ENCODE measurements at places on chromosomes 12 and 14.

GRCh38 chr14:106848330-106849121, 1322.1 kb downstream of the TMEM121 start:
- peaks cover 67% of the 10 kb centered on the region for H3K27me3 ChIP-seq
- no peak overlapping the region for H3K4me3 ChIP-seq
- H3K36me3 ChIP-seq = no peaks in the 10 kb centered on the region
- H3K27ac ChIP-seq = no peak overlapping the region

- H3K36me3 ChIP-seq = no peaks in the 10 kb centered on the region
- H3K4me1 ChIP-seq = peaks cover 4% of the 10 kb centered on the region
- H3K4me3 ChIP-seq = peak within 1 kb of the TSS; percentile 64
- H3K27me3 ChIP-seq = no peaks in the 10 kb centered on the region
Observed at GRCh38 chr12:85280165-85280983, at the start of gene ALX1. Gene ALX1, plus strand, starts transcription at chr12:85280220. Its CDS starts 42 bp downstream, at chr12:85280262.

GRCh38 chr12:3965046-3965445, 91.8 kb upstream of the PARP11 start:
- H3K4me1 ChIP-seq = no peaks in the 10 kb centered on the region
- H3K4me3 ChIP-seq = no peak overlapping the region
- H3K27me3 ChIP-seq = no peaks in the 10 kb centered on the region

GRCh38 chr12:132488127-132489077, 1.5 kb upstream of the FBRSL1 start:
- H3K4me3 ChIP-seq = no peak overlapping the region
- no peak overlapping the region for H3K27ac ChIP-seq
- no peaks in the 10 kb centered on the region for H3K36me3 ChIP-seq
- peaks cover 22% of the 10 kb centered on the region for H3K27me3 ChIP-seq
- no peak for DNase-seq

DNA sequence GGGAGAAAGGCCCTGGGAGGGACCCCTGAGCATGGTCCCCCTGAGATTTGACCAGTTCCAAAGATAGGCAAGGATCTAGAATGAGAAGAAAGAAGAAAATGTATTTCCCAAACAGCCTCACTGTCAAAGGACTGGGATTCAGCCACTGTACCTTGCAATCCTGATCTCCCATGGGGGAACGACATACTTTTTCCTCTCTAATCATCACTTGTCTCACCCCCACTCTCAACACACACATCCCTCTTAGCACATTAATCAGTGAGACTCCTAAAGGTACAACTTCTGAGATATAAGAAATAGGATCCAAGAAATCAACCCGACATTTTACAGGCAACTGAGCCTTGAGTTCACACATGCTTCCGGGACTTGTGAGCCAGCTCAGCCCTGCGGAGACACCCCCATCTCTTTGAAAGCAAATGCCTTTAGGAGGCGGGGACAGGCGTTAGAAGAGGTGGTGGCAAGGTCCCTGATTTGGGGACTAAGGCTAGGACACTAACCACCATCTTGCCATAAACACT, 1.4 kb downstream of the MAP3K9 start:
- no peaks in the 10 kb centered on the region for H3K27me3 ChIP-seq
- H3K27ac ChIP-seq = no peak overlapping the region
- peak; percentile 58 for DNase-seq
- H3K4me1 ChIP-seq = no peaks in the 10 kb centered on the region
- no peaks in the 10 kb centered on the region for H3K36me3 ChIP-seq
- peak overlapping the region; percentile 60 for H3K4me3 ChIP-seq

DNA sequence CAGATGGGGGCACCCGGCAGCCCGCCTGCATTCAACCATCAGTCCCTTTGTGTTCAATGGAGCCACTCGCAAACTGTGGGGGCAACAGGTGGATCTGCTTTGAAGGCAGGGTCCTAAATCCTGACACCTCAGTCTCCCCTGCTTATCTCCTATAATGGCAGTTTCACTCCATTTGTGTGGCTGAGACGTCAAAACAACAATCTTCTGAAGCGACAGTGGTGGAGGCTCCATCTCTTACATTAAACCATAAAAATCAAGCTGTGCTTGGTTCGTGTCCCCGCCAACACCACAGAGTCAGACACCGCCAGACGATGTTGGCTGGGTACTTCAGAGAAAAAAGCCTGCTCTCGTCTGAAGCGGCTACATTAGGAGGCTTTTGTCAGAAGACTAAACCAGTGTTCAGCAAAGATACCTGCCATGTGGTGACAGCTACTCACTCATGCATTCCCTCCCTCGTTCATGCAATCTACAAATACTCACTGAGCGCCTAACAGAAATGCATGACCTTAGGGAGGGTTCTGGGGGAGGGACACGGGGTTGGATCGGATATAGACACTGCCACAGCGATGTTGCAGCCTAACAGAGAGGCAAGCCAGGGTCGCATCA, 253.9 kb downstream of the FOXN3 start:
- no peaks in the 10 kb centered on the region for H3K36me3 ChIP-seq
- DNase-seq = no peak
- H3K27ac ChIP-seq = no peak overlapping the region
- H3K27me3 ChIP-seq = no peaks in the 10 kb centered on the region
- H3K4me3 ChIP-seq = no peak overlapping the region
- H3K4me1 ChIP-seq = peaks cover 8% of the 10 kb centered on the region

GRCh38 chr12:58029260-58029659, 87.9 kb downstream of the ATP23 start:
- H3K27ac ChIP-seq = no peak overlapping the region
- no peak for DNase-seq
- H3K36me3 ChIP-seq = no peaks in the 10 kb centered on the region
- no peaks in the 10 kb centered on the region for H3K27me3 ChIP-seq

- DNase-seq = no peak
- no peaks in the 10 kb centered on the region for H3K27me3 ChIP-seq
- H3K4me1 ChIP-seq = no peaks in the 10 kb centered on the region
- no peaks in the 10 kb centered on the region for H3K36me3 ChIP-seq
- H3K4me3 ChIP-seq = no peak overlapping the region
- H3K27ac ChIP-seq = no peak overlapping the region
Observed at GRCh38 chr12:78209846-78210505, 379.3 kb downstream of the NAV3 start.

- H3K27ac ChIP-seq = no peak overlapping the region
- no peak for DNase-seq
- no peaks in the 10 kb centered on the region for H3K27me3 ChIP-seq
- no peaks in the 10 kb centered on the region for H3K4me1 ChIP-seq
- H3K4me3 ChIP-seq = no peak overlapping the region
Observed at GRCh38 chr14:77883131-77883846, 83.4 kb downstream of the ADCK1 start.

DNA sequence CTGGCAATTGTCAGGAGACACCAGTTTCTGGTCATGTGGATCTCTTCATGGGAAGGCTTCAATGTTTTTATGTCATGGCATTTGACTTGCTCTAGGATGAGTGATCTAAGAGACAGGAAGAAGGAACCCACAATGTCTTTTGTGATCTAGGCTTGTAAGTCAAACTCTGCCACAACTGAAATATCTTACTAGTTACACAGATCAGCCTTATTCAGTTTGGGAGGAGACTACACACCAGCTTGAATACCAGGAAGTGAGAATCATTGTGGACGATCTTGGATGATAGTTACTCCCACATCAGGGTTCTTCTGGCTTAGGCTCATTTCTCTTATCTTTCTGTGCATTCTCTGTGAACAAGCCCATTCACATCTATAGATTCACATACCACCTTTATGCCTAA, 236.2 kb upstream of the FBXO33 start:
- DNase-seq = no peak
- H3K27me3 ChIP-seq = no peaks in the 10 kb centered on the region
- H3K4me1 ChIP-seq = no peaks in the 10 kb centered on the region
- no peak overlapping the region for H3K4me3 ChIP-seq
- H3K36me3 ChIP-seq = no peaks in the 10 kb centered on the region

GRCh38 chr12:1972260-1972659, 32.0 kb downstream of the DCP1B start:
- H3K27me3 ChIP-seq = no peaks in the 10 kb centered on the region
- H3K4me3 ChIP-seq = no peak overlapping the region
- no peak for DNase-seq
- H3K36me3 ChIP-seq = no peaks in the 10 kb centered on the region

GRCh38 chr12:102406033-102406584, 74.3 kb downstream of the IGF1 start:
- no peak overlapping the region for H3K4me3 ChIP-seq
- no peaks in the 10 kb centered on the region for H3K27me3 ChIP-seq
- H3K36me3 ChIP-seq = no peaks in the 10 kb centered on the region
- H3K27ac ChIP-seq = no peak overlapping the region
- DNase-seq = no peak

DNA sequence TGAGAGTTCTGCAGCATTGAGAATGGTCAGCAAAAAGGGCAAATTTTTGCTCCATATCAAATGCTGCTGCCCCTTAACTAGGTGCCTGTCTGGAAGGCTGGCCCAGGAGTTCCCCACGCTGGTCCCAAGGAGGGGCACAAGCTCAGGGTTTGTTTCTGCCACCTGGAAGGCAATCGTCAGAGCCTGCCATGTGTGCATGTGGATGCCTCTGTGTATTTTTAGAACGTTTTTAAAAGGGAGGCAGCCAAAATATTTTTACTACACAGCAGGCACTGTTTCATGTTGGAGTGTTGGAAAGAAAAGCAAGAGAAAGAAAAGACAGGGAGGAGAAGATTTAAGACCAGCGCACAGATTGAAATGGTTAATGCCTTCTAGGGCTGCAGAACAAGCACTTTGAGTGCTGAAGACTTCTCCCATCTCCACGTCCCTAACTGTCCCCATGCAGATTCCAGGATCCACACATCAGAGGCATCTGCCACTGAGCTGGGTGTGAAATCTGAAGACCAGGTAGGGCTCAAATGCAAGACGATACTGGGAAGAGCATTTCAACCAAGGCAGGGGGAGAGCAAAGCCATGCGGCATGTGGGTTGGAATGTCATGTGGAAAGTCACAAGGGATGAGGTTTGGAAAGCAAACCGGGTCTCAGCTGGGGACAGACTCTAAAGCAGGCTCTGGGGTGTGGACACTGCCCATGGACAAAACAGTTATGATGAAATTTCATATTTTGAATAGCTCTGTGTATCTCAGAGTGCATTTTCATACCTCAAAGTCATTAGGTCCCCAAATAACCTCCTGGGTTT, 557.2 kb downstream of the BCL11B start:
- no peak overlapping the region for H3K4me3 ChIP-seq
- no peaks in the 10 kb centered on the region for H3K4me1 ChIP-seq
- DNase-seq = no peak
- H3K27me3 ChIP-seq = no peaks in the 10 kb centered on the region
- no peak overlapping the region for H3K27ac ChIP-seq

DNA sequence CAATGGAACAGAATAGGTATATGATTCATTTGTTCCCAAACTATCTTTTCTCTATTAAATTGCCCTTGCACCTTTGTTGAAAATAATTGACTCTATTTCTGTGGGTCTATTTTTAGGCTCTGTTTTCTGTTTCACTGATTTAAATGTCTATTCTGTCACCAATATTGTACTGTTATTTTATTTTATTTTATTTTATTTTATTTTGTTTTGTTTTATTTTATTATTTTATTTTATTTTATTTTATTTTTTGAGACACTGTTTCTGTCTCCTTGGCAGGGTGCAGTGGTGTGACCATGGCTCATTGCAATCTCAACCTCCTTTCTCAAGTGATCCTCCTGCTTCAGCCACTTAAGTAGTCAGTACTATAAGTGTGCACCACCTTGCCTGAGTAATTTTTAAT, 34.9 kb downstream of the OR4N2 start:
- H3K27me3 ChIP-seq = no peaks in the 10 kb centered on the region
- no peak overlapping the region for H3K4me3 ChIP-seq
- no peaks in the 10 kb centered on the region for H3K36me3 ChIP-seq
- DNase-seq = no peak
- no peak overlapping the region for H3K27ac ChIP-seq

GRCh38 chr12:8871068-8871467, 43.2 kb upstream of the PHC1 start:
- no peak overlapping the region for H3K27ac ChIP-seq
- H3K4me3 ChIP-seq = no peak overlapping the region
- no peaks in the 10 kb centered on the region for H3K36me3 ChIP-seq
- no peaks in the 10 kb centered on the region for H3K27me3 ChIP-seq
- H3K4me1 ChIP-seq = no peaks in the 10 kb centered on the region
- DNase-seq = no peak

GRCh38 chr12:80059102-80059501, 40.2 kb upstream of the OTOGL start:
- no peaks in the 10 kb centered on the region for H3K27me3 ChIP-seq
- no peak overlapping the region for H3K4me3 ChIP-seq
- H3K4me1 ChIP-seq = no peaks in the 10 kb centered on the region

DNA sequence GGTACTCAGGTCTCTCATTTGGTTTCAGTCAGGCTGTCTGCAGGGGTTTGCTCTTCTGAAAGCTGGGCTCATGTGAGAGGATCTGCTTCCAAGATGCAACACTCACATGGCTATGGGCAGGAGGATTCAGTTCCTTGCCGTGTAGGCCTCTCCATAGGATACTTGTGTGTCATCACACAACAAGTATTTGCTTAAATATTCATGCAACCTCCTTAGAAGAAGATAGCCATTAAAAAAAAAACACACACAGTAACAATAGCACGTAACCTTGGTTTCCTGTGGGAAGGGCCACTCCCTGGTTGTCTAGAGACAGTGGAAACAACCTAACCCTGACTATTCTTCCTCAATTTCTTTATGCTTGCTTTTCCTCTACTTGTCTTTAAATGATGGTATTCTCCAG, 31.8 kb upstream of the CLEC4E start:
- H3K4me1 ChIP-seq = no peaks in the 10 kb centered on the region
- no peak overlapping the region for H3K4me3 ChIP-seq
- no peak for DNase-seq
- no peak overlapping the region for H3K27ac ChIP-seq
- no peaks in the 10 kb centered on the region for H3K27me3 ChIP-seq
- H3K36me3 ChIP-seq = no peaks in the 10 kb centered on the region

- H3K27ac ChIP-seq = no peak overlapping the region
- DNase-seq = no peak
- no peaks in the 10 kb centered on the region for H3K36me3 ChIP-seq
- H3K27me3 ChIP-seq = no peaks in the 10 kb centered on the region
Observed at GRCh38 chr12:125890971-125891370, 825.7 kb downstream of the AACS start.

- H3K4me1 ChIP-seq = no peaks in the 10 kb centered on the region
- DNase-seq = no peak
- no peak overlapping the region for H3K27ac ChIP-seq
Observed at GRCh38 chr14:61300754-61301153, 19.6 kb upstream of the TMEM30B start.

DNA sequence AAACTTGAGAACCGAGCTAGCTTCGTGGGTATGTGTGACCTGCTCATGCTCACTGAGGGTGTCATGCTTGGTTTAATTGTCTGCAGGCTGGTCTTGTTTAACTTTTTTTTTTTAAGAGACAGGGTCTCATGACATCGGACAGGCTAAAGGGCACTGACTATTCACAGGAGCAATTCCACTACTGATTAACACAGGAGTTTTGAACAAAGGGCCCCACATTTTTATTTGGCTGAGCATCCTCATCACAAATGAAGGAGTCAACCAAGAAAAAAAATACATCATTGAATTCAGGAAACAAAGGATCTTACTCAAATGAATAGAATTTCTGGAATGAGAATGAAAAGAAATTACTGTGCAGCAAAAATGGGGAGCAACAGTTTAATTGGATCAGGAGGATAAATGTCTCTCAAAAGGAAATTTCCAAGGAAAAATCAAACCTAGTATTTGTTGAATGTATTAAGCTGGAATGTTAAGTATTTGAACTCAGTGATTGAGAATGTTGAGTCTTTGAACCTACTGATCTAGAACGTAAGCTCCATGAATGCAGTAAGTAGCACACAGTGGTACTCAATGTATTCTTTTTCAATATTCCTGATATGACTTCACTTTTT, 20.8 kb upstream of the PYROXD1 start:
- no peaks in the 10 kb centered on the region for H3K27me3 ChIP-seq
- H3K36me3 ChIP-seq = no peaks in the 10 kb centered on the region
- H3K4me1 ChIP-seq = no peaks in the 10 kb centered on the region
- H3K4me3 ChIP-seq = no peak overlapping the region

GRCh38 chr12:72323881-72324280, 51.7 kb downstream of the TRHDE start:
- no peaks in the 10 kb centered on the region for H3K4me1 ChIP-seq
- H3K4me3 ChIP-seq = no peak overlapping the region
- DNase-seq = no peak
- no peaks in the 10 kb centered on the region for H3K27me3 ChIP-seq

Measured in MM.1S (cell line).